ENCODE measurements at places on chromosomes 4 and X.

GRCh38 chrX:44317181-44317580 lies 26.3 kb downstream of the EFHC2 start:
- DNase-seq = no peak

DNA sequence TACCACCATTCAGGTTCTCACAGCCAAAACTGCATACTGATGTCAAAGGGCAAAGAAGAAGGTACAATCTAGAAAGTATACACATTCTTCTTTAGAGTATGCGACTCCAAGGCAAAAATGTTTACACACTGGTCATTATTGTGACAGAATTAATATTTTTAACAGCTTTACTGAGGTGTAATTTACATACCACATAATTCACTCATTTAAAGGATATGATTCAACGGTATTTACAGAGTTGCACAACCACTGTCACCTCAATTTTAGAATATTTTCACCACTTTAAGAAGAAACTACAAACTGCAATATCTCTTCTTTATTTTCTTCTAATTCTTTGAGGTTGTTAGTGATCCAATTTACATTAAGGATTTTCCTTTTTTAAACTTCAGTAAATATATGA lies 325.4 kb upstream of the SMIM31 start:
- DNase-seq = no peak

DNA sequence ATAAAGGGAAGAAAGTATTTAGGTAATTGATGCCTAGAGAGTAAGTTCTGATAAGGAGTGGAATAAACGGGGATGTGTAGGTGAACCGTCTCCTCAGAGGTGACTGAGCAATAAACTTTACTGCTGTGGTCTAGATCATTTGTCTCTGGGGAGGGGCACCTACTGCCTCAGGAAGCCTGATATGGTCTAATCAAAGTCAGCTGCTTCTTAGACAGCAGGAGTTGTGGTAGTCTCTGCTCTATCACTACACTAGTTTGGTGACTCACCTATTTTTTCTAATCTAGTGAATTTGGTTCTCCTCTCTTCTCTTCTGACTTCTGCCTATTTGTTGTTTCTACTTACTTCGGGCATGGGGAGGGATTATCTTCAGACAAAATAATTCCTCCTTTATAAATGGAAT lies 95.1 kb upstream of the STIM2 start:
- DNase-seq = no peak

GRCh38 chr4:136927172-136927571 lies 605.1 kb downstream of the PCDH18 start:
- DNase-seq = no peak

GRCh38 chr4:112279882-112280315 lies 5.8 kb downstream of the TIFA start:
- no peak for DNase-seq

GRCh38 chrX:107675365-107675654 lies 47.0 kb downstream of the PRPS1 start:
- no peak for DNase-seq

- no peak for DNase-seq
Measured at GRCh38 chrX:132501606-132502005, 12.8 kb upstream of the MBNL3 start.

DNA sequence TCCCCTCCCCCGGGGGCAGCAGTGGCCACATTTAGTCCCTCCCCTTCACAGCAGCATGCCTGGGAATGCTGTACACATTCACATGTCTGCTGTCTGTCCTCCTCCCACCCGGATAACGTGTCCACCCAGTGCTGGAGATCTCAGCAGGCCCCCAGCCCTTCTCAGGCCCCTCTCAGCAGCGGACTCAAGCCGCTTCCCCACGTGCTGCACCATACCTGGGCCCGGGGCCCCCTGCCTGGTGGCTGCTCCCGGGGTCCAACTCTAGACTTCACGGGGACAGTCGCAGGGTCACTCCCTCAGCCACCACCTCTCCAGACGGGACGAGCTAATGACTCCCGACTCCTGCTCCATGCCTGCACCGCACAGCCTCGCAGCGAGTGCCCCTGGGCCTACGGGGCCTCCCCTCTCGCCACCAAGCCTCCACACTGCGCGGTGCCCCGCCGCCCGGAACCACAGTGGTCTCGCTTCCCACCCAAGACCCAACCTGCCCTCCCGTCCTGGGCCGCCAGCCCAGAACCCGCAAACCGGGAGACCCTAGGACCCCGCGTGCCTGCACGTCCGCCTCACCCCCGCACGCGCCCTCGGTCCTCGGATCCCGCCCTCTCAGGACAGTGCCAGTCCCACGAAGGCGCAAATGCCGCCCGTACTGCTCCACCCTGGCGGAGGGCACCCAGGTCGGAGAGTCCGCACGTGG lies 1.3 kb upstream of the PCGF3 start:
- DNase-seq = no peak

- DNase-seq = no peak
Measured at GRCh38 chr4:8085491-8086117, 73.0 kb downstream of the ABLIM2 start.

DNA sequence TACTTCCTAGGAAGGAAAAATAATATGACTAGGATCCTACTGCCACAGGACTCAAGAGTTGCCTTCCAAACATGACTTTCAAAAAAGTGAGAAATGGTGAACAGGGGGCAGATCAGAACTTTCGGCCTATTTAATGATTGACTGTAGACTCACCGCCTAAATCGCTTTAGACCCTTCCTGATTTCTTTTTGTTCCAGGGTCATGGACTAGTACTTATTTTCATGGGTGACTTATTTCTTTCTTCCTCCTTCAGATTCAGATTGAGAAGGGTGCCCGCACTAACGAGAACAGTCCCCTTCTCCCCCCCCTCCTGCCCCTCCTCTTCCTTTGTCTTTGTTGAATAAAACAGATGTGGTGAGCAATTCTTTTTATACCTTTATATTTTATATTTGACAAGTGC lies 48.0 kb upstream of the KLHL8 start:
- DNase-seq = no peak

- no peak for DNase-seq
Measured at GRCh38 chr4:107490116-107490515, 229.9 kb downstream of the PAPSS1 start.

DNA sequence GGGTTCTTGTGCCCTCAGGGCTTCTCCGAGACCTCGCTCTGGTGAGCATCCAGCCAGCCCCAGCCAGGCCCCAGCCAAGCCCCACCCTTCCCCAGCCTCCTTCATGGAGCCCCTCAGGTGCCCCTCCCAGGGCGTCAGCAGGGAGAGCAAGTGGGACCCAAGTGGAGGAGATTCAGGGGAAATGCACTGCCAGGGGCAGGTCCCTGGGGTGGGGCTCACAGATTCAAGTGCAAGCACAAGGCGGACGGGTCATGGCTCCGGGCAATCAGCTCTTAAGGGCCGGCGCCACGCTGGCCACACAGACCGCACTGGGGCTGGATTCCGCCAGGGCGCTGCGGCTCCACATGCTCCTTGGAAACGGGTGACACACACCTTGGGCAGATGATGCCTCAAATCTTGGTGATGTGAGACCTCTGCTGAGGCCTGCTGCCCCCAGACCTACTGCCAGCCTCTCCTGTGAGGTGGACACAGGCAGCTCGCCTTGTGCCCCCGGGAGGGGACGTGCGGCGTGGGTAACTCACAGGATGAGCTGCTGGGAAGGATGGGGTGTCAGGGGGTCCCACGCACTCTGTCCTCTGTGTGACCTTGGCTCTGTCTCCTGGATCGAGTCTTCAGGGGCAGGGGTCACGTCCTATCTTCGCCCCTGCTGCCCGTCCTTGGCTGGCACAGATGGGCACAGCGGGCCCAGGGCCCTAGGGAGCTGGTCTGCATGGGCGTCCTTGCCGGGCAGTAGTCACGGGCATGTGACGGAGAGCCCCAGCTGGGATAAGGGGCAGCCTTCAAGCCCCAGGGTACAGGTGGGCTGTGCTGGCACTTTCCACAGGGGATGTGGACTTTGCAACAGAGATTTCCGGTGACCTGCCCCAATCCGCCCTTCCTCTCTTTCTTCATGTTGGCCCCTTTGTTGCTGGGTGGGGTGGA lies 17.1 kb downstream of the NAT8L start:
- DNase-seq = no peak
